NCI-H187 treated with DMSO at 0.1 percent for 48 hours (cell line): ENCODE measurements at places on chromosomes 3 and 15.

DNA sequence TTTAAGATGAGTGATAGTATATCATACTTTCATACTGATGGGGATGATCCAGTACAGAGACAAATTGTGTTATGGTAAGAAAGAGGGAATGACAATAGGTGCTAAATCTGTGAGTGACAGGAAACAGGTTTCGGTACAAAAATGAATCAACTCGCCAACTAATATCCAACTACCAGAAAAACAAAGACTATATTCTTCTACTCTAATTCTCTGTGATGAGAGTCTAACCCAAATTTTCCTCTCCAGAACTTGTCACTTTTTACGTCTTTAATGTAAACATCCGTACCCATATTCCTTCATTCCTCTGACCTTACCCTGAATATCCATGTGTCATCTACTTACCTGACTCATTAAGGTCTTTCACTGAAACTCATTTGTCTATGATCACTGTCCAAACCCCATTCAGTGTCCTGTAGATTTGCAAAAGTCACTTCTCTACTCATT is 39.6 kb downstream of the SCAPER start:
- DNase-seq, result no peak

DNA sequence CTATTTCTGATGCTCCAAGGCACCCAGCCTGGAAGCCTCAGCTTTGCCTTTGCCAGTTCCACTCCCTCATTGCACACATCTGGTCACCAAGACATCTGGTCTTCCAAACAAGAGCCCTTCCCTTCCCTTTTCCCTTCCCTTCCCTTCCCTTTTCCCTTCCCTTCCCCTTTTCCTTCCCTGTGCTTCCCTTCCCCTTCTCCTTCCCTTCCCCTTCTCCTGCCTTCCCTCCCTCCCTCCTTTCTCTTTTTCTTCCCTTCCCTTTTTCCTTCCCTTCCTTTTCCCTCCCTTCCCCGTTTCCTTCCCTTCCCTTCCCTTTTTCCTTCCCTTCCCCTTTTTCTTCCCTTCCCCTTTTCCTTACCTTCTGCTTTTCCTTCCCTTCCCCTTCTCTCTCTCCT is 2.4 kb upstream of the CGNL1 start:
- DNase-seq, result no peak

- DNase-seq, result no peak
These were observed 223.0 kb upstream of the P2RY1 start for GRCh38 chr3:152611905-152612304.

GRCh38 chr3:127446756-127447155 is 143.8 kb downstream of the TPRA1 start:
- no peak for DNase-seq

DNA sequence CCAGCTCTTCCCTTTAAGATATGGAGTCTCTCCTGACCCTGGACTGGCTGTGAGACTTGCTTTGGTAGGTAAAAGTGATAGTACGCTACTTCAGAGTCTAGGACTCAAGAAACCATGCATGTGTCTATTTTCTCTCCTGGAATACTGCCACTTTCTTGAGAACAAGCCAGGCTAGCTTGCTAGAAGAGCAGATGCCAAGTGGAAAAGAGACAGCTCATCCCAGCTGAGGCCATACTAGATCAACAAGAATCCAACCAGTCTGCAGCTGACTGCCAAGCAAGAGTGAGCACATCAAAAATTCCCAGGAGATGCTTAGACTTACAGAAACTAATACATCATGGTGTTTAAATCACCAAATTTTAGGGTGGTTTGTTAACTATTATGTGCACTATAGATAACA is 208.3 kb upstream of the RBMS3 start:
- no peak for DNase-seq

DNA sequence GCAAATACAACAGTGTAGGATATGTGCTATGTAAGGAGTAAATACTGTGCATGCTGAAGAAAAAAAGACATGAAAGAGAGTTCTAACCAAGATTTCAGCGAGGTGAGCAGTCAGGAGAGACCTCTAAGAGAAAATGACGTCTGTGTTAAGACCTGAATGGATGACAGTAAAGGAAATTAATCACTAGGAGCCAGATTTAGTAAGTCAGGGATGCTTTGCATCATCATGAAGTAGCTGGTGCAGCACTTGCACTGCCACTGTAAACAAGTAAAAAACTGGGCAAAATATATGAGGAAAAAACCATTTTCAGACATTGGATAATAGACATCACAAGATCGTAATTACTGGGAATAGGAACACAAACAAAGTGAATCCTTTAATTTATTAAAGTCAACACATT is 32.6 kb downstream of the RTP4 start:
- DNase-seq, result no peak

DNA sequence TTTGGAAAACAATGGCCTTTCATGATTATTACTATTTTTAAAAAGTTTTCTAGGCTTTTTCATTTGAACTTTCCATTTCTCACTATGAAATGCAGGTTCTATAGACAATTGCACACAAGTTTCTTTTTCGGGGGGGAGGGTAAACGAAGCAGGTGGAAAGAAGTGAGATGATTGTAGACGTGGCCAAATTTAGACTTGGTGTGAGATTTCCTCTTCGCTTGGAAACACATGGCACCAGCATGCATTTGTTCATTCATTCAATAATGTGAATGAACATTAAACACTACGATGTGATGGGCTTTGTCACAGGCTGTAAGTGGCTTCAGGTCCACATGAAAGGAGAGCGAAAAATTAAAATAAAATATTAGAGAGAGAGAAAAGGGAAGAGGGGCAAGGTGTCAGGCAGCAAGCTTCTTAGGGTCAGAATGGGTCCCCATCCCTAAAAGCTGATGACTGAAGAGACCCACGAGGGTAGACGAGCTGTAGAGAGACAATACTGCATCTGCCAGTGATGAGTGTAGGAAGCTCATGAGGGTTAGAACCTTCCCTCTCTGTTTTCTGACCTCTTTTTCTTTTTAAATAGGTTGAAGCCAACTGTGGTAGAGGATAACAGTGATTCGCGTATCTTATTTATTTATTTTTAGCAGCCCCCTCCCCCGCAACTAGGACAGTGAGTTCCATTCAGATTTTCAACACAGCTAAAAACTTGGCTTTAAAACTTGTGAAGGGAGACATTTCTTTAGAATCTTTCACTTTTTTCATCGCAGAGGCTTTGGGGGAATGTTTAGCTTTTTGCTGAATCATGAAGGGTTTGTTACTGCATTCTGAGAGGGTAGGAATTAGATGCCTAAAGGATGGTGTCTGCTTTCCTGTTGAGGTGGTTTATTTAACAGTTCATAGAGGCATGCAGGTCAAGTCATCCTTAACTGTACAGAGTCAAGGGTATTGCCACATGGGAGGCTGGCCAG is 36.2 kb downstream of the GAP43 start:
- no peak for DNase-seq

DNA sequence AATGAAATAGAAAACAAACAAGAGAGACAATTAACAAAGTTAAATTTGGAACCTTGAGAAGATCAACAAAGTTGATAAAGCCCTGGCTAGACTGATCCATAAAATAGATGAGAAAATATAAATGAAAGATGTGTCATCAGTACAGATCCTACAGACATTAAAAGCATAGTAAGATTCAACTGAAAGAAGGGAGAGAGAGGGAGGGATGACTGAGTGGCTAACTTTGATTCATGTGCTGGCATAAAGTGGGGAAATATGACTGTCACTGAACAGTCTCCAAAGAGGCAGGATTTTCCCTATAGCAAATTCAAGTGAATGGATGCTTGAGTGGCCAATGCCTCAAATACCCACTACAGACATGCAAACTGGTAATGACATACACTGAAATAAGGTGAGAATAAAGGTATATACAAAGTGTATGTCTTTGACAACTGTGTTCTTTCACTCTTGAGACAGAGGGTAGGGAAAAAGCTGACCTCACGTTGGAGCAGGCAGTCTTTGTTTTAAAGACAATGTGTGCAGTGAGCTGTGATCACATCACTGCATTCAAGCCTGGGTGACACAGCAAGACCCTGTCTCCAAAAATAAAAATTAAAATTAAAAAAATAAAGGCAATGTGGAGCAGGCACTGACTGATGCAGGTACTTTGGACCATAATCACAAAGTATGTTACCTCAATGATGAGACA is 35.9 kb upstream of the CHD2 start:
- DNase-seq, result no peak

GRCh38 chr3:123374016-123374415 is 74.9 kb downstream of the ADCY5 start:
- no peak for DNase-seq

DNA sequence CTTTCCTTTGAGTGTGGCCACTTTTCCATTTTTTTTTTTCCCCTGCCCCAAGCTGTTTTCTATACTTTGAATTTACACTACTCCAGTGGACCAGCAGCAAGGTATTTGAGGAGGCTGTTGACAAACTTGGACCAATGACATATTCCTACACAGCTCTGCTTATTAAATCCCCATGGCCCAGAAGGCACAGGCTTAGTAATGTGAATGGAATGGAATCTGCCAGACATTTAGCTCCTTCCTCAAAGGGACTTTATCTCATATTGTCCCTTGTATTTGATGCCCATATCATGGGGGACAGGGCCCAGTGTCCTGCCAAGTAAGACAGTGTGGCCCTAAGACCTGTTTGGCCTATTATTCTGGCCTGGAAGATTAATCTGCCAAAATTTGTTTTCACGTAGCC is 107.5 kb downstream of the CHCHD6 start:
- no peak for DNase-seq

DNA sequence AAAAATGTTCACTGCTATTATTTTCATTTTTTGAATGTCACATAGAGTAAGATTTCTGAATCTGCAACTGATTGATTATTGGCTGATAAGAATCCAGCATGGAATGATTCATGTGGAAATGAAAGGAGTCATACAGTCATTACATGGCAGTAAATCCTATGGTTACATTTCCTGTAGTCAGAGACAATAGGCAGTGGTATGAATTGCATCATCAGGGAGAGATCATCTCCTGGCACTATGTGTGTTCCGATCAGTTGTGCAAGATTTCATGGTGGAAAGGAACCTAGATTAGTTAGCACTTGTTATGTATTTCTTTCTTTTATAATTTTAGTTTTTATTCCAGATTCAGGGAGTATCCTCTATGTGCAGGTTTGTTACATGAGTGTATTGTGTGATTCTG is 38.8 kb downstream of the SLC12A1 start:
- DNase-seq, result no peak

- DNase-seq, result no peak
These were observed 3.4 kb upstream of the KNL1 start for GRCh38 chr15:40590667-40591050.

- no peak for DNase-seq
These were observed 31.8 kb upstream of the LRIG1 start for GRCh38 chr3:66532613-66533012.

- DNase-seq, result no peak
These were observed 33.4 kb downstream of the SPINK8 start for GRCh38 chr3:48299746-48300712.

DNA sequence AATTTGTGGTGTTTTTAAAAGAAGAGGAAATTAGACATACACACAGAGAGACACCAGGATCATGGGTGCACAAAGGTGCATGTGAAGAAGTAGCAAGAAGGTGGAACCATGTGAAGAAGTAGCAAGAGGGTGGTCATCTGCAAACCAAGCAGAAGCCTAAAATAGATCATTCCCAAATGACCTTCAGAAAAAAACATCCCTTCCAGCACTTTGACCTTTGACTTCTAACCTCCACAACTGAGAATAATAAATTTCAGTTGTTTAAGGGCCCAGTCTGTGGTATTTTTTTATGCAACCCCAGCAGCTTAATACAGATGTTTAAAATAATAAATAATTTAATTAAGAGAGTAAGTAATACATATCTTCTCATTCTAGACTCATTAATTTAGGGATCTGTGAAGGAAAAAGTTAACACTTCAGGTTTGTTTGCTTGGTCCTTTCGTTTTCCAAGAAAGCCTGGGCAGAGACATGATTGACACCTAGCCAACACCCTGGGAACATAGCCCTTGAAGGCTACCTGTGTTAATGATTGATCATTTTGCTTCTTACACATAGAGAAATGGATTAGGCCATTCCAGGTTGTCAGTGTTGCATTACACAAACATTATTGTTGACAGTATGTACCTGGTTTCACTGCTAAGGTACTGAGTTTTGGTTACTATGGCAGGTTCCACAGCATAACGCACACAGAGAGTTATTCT is 1331.2 kb upstream of the GBE1 start:
- no peak for DNase-seq

DNA sequence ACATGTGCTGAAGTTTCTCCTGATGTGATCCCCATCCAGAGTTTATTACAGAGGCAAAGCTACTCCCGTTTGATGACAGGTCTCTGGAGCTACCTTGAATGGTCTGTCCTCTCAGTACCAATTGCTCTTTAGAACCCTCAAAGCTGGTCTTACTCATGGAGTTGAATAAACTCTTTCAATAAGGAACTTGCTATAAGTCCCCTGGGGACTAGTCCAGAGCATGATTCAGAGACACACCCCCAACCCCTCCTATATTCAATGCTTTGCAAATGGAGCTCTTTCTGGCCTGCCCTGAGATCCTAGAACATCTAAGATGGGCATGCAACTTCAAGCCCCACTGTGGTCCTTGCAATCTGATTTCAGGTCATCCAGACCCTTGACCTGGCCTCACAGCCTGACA is 23.9 kb upstream of the TPM1 start:
- no peak for DNase-seq

DNA sequence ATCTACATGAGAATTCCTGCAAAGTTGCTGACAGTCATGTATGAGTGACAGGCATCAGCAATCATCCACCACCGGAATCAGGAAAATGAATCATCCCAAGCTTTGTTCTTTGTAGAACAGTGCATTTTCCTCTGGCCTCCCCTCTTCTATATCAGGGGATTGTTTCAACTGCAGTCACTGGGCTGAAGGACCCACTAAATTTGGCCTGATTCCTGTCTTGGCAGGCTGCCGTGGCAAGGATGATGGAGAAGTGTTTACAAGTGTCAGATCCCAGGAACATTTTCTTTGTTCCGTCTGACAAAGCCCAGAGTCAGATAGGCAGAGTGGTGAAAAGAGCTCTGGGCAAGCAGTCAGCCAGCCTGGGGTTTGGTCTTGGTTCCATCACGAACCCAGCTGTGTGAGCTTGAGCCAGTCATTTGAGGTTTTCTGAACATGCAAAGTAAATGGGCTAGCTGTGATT is 175.1 kb upstream of the TSC22D2 start:
- no peak for DNase-seq

DNA sequence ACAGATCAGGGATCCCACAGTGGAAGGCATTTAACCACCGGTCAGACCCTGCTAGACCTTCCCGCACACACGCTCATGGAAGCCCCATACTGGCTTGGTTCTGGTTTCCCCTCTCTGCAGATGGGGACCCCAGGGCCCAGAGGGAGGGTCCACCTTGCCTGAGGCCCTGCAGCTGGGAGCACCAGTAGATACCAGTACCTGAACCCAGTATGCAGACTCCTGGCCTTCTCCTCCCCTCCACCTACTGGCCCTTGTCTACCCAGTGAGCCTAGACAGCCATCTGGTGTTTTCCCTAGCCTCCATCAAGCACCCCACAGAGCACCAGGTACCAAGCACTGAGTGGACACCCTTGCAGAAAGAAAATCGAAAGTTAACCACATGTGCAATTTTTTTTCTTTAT is 65.1 kb downstream of the MEGF11 start:
- no peak for DNase-seq
